ENCODE measurements at places on chromosomes 1 and 21.

DNA sequence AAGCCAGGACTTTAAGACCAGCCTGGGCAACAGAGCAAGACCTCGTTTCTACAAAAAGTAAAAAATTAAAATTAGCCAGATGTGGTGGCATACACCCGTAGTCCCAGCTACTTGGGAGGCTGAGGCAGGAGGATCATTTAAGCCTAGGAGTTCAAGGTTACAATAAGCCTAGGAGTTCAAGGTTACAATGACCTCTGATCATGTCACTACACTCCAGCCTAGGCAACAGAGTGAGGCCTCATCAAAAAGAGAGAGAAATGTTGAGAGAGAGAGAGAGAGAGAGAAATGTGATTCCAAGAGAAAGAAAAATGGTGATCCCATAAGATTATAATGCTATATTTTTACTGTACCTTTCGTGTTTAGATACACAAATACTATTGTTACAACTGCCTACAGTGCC is 60.2 kb downstream of the PACC1 start:
- DNase-seq: no peak

DNA sequence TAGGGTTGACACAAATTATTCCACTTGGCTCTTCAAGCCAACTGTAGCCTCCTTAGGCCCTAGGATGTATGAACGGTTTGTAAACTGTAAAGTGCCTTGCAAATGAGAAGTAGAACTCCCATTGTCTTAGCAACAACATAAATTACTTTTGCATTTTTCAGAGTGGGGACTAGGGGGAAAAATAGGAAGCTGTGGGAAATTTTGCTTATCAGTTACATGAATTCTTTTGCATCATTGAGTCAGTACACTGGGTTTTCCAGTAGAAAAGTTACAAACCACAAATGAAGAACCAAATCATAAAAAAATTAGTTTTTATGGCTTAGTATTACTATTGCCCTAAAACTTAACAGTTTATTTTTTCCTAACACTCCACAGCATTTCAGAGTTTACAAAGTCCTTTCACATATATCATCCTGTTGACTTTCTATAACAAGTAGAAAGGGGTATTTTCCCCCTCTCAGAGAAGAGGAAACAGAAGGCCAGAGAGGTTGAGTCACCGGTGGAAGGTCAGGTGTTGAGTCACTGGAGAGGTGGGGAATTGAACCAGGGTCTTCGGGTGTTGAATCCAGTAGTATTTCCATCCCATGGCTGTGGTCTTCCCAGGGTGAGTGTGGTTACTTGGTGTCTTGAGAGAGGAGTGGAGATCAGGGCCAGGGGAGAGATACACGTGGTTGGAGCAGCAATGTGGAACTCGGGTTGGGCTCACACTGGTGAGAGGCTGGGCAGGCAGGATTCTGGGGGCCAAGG is 71.9 kb upstream of the USP24 start:
- peak; percentile 47 for DNase-seq

- no peak for DNase-seq
Observed at GRCh38 chr1:220983877-220984635, 104.8 kb downstream of the HLX start.

- no peak for DNase-seq
Observed at GRCh38 chr1:2564815-2565374, 8.7 kb downstream of the TNFRSF14 start.

DNA sequence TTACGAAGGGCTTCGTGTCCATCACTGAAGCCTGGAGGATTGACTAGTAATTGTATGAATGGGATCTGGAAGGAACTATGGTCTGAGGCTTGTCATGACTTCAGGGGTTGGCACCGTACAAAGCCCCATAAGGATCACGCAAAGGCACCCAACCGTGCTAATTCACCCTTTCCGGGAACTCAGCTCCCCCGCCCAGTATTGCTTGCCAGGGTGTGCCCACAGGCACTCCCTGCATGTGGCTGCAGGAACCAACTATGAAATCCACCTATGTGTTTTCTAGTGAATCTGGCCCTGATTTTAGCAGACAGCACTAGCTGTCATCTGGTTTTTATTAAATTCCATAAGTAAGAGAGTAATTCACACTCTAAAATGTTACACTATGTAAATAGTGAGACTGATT is 139.2 kb downstream of the TM2D1 start:
- DNase-seq: no peak

- no peak for DNase-seq
Observed at GRCh38 chr1:238558156-238558555, 667.4 kb upstream of the ZP4 start.
